Stimulated activated CD4-positive, alpha-beta T cell treated with anti-CD3 and anti-CD28 coated beads, Interleukin-12 subunit alpha, Interleukin-12 subunit beta, amount 100 ng/mL, for 4 hours (primary cell): ENCODE measurements at places on chromosomes 1 and 21.

- DNase-seq = no peak
Observed at GRCh38 chr1:232927830-232928505, 22.4 kb upstream of the NTPCR start.

DNA sequence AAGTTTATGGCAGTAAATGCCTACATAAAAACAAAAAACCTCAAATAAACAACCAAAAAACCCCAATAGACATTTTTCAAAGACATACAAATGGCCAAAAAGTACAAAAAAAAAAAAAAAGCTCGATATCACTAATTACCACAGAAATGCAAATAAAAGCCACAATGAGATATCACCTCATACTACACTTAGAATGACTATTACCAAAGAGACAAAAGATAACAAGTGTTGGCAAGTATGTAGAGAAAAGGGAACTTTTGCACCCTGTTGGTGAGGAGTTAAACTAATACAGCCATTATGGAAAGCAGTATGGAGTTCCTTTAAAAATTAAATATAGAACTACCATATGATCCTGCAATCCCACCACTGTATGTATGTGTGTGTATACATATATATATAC, 21.1 kb downstream of the SLC25A24 start:
- DNase-seq = no peak

DNA sequence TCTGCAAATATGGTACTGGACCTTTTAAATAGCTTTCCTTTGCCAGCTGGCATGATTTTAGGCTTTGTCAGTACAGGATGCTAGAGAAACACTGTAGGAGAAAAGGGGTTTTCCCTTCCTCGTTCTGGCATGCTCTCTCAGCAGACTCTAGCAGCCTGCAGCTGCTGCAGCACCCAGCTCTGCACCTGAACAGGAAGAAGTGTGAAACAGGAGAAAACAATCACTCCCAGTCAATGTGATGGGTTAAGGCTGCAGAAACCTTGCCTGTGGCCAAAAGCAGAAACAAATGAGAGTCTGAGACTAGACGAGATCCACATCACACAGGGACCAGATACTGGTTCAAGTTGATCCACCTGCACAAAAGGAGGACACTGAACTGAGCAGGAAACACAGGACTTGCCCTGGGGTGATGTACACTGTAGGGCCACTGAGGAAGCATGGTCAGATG, 21.2 kb downstream of the OVGP1 start:
- DNase-seq = peak; percentile 20

DNA sequence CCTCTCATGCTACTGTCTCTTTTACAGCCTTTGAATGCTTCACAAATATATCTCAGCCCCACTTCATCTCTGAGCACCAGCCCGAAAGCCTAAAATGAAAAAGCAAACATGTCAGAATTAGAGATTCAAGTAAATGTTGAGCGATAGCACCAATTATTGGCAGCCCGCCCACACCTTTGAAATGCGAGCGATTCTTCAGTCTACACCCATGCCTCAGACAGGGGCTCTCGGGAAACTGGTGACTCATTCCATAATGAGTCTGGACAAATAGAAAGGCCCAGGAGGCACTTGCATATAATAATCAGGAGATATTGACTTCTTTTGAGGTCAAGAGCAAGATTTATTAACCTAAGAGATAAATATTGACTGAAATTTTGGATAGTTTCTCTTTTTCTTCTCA, 487.3 kb upstream of the PTBP2 start:
- no peak for DNase-seq

- no peak for DNase-seq
Observed at GRCh38 chr1:89681045-89681729, 48.3 kb downstream of the LRRC8C start.

DNA sequence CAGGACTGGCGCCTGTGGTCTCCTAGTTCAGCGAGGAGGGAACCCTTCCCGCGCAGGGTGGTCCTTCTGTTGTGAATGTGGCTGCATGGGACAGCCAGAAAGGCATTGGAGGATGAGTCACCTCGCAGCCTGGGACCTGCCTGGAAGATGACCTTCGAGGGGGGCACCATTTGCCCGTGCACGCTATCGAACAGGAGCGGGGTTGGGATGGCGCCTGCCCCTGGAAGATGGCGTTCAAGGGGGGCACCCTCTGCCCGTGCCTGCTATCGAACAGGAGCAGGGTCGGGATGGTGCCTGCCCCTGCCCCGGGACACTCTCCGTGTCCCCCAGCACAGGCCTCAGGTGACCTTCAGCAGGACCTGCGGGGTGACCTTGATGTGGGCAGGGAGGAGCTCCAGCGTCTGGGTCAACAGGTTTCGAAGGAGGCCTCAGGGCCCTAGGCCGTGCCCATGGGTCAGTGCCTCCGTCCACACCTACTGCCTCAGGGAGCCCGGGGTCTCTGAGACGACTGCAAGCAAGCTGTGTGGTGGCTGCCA, 1.7 kb upstream of the ACTRT2 start:
- no peak for DNase-seq

GRCh38 chr1:9836632-9836960, 12.8 kb upstream of the CLSTN1 start:
- no peak for DNase-seq

DNA sequence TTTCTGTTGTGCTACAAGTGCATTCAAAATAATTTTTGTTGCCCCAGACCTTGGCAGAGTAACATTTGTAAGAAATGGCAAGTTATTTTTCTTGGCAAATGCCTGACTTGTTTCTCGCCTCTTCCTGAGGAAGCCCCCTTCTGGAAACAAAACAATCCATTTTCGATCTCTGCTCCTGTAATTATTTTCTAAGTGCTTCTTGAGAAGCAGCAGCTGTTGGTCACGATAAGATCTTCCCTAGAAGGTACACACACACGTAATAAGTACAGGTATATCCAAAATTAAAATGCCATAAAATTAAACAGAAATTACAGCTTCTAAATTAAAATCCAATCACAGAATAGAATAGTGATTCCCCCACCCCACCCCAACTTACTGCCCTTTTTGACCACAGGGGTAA, 47.3 kb downstream of the LPGAT1 start:
- DNase-seq = no peak

DNA sequence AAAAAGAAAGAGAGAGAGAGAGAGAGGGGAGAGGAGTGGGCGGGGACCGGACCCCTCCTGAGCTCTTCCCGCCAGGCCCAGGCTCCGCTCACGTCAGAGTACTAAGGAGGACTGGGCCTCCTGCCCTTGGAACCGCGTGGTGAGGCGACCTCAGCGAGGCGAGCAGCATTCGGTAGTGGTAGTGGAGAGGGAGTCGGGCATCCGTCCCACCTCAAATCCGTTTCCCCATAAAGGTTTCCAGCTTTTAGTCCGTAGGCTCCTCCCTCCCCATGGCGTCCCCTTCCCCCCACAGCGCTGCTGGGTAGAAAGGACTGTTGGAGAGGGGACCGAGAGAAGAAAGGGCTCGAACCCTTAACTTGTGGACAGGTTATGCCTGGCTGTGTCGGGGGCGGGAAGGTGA, 124.4 kb upstream of the BARHL2 start:
- DNase-seq = no peak

DNA sequence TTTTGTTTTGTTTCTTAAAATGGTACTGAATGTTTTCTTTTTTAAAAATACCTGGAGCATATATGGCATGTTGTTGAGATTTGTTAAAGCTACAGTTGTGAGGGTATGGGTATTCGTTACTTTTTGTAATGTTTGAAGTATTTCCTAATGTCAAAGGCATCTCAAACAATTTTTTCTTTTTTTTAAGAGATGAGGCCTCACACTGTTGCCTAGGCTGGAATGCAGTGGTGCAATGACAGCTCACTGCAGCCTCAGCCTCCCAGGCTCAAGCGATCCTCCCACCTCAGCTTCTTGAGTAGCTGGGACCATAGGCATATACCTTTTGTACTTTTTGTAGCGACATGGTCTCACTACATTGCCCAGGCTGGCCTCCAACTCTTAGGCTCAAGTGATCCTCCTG, 16.1 kb downstream of the CLCN6 start:
- DNase-seq = no peak

GRCh38 chr1:15739745-15740144, 2.6 kb upstream of the TMEM82 start:
- no peak for DNase-seq

- no peak for DNase-seq
Observed at GRCh38 chr21:42847726-42848125, 31.6 kb downstream of the WDR4 start.

- no peak for DNase-seq
Observed at GRCh38 chr1:210992837-210993236, 141.1 kb downstream of the KCNH1 start.

- no peak for DNase-seq
Observed at GRCh38 chr1:117531222-117531621, 74.6 kb upstream of the TENT5C start.

GRCh38 chr21:41149199-41149598, 18.8 kb upstream of the BACE2 start:
- no peak for DNase-seq

- DNase-seq = no peak
Observed at GRCh38 chr21:15659753-15660422, 69.9 kb upstream of the USP25 start.

DNA sequence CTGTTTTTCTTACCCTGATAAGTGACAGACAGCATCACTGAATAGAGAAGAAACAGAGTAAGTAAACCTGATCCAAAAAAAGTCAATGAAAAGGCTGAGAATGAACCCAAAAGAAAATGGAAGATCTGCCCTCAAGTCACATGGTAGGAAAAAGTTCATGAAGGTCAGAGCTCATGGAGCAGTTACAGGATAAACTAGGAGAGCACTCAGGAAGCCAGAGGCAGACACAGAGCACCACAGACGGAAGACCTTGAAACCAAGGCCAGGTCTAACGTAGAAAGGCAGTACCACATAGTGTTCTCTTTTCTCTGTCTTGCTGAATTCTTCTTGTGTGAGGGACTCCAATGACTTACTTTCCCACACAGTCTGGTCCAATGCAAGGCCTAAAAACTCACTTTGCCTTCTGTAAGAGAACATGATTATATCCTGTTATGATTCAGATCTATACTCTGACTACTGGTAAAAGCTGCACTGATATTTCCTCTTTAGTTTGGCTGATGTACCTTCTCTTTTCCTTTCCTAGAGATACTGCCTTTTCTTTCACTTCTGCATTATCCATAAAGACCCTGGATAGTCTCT, 40.8 kb downstream of the RTCA start:
- no peak for DNase-seq

- no peak for DNase-seq
Observed at GRCh38 chr1:151175041-151175741, 590 bp downstream of the TMOD4 start.

GRCh38 chr1:229027622-229028182, 243.2 kb upstream of the RAB4A start:
- DNase-seq = peak; percentile 20

DNA sequence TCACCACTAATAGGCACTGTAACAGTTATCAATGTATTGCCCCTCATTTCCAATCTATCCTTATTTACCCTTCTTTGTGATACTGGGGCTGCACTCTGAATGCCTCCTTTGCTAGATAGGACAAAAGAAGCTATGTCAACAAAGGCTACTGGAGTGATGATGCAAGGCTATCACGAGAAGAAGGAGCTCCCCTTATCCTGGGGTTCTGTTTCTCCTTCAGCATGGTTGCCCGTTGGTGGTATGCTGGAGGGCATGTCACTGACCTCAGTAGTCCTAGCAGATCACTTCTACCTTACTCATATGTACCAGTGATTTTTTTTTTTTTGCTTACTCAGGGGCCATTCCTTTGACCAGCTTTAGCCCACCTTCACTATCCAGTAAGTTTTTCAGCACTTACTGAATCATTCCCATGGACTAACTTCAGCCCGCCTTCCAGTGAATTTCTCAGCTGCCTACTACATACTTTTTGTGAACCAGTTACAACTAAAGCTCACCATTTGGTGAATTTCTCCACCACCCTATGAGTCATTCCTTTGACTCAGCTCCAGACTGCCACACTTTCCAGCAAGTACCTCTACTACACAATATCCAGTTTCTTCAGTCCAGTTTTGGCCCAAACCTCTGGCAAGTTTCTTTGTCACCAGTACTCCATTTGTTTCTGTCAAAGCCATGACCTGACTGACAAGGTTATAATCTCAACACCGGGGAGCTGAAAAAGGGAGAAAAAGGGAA, 944.5 kb downstream of the KCNT2 start:
- no peak for DNase-seq

DNA sequence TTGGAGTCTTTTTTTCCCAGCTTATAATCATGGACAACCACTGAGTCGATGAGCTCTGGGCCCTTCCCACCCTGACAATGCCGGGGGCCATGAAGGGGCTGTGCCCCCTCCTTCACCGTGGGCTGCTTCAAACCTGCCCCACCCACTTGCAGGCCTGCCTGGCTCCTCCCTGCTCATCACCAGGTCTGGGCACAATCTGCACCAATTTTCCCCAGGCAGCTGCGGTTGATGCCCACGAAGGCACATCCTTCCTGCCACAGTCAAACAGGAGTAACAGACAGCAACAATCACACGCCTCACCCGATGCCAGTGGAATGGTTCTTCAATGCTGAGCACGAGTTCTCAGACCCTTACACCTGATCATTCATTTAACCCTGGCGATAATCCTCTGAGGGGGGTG, 18.9 kb downstream of the PGLYRP3 start:
- no peak for DNase-seq

DNA sequence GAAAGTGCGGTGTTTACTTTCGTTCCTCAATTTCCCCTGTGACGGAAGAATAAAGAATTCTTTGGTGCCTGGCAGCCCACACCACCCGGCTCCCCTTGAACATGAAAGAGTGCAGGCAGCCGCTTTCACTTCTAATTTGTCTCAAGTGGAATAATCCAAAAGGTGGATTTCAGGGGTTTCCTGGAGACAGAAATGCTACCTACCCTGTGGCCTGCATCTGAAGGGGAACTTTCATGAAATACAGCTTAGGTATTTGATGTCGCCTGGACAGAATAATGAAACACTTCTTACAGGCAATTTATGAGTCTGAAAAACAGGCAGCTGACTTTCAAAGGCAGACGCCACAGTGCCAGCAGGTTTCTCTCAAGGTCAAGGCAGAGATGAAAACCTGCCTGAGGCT, 169.5 kb upstream of the USP24 start:
- DNase-seq = no peak

DNA sequence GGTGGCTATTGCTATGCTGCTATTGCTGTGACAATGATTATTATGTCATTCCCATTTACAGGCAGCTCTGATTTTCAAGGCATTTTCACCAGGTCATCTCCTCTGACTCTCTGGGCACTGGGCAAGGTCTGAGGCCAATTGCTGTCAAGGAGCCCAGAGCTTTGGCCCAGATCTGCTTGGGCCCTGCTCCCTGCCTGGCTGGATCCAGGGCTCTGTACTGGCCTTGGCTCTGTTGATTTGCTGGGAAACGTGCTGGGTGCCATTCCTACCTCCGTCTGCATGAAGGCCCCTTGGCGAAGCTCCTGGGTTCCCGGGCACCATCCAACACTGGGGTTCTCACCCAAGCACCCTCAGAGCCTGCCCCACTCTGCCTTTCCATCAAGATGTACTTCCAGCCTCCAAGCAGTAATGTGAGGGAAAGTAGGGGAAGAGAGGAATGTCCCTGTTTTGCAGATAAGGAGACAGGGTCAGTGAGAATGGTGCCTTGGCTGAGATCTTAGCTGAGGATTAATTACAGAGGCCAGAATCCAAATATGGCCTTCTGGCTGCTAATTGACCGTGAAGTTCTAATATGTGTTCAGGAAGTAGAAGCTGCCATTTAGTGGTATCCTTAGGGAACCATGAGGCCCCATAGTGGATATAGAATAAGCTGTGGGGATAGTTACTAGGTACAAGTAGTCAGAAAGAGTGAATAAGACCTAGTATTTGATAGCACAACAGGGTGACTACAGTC, 63.9 kb downstream of the HTR6 start:
- DNase-seq = no peak

GRCh38 chr21:18954441-18954844, 550.9 kb upstream of the TMPRSS15 start:
- DNase-seq = no peak

- DNase-seq = no peak
Observed at GRCh38 chr21:25189497-25189896, 417.8 kb downstream of the MRPL39 start.

- no peak for DNase-seq
Observed at GRCh38 chr1:246058466-246058865, 448.6 kb downstream of the SMYD3 start.
